ENCODE measurements at places on chromosomes 2 and 18.

DNA sequence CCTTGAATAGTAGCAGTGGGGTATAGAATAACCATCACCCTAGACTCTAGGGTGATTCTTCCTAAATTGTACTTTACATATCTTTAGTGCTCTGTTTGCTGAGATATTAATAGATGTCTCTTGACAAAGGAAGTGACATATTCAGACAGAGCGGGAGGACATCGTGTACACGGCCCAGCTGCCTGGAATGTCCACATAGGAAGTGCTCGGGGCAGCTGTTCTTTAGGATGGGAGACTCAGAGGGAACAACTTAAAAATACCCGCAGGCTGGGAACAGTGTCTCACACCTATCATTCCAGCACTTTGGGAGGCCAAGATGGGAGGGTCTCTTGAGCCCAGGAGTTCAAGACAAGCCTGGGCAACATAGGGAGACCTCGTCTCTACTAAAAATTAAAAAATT, 206.1 kb downstream of the FAM210A start:
- no peak for DNase-seq

- no peak for DNase-seq
These were observed 479.9 kb upstream of the FANCL start for GRCh38 chr2:58720770-58721697.

GRCh38 chr2:171180229-171180930, 19.7 kb upstream of the TLK1 start:
- DNase-seq = no peak

DNA sequence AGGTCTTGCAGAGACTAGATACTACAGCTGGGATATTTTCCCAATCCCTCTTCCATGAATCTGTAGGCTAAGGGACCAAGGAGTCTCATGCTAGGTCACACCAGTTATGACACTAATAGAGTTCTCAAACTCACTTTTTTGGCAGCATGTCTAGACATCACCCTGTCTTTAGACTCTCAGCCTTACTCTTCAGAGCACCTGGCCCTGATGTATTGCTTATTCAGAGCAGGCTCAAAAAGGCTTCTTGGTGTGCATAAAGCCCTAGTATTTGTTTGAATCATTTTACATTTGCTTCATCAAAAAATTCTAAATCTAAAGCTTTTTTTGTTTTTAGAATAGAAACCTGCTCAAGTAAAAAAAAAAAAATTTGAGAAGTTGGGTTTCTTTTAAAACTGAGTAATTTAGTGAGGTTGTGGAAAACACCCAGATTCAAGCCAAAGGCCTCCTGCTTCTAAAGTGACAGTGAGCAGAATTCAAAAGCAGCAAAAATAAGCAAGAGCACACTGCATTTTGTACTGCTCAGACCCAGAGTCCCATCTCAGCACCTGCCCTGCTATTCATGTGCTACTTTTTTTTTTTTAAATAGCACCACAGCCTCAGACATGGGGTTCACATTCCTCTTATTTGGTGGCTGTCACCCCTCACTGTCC, 18.0 kb upstream of the DNAH6 start:
- no peak for DNase-seq

GRCh38 chr2:133503323-133503722, 64.9 kb downstream of the NCKAP5 start:
- DNase-seq = no peak

DNA sequence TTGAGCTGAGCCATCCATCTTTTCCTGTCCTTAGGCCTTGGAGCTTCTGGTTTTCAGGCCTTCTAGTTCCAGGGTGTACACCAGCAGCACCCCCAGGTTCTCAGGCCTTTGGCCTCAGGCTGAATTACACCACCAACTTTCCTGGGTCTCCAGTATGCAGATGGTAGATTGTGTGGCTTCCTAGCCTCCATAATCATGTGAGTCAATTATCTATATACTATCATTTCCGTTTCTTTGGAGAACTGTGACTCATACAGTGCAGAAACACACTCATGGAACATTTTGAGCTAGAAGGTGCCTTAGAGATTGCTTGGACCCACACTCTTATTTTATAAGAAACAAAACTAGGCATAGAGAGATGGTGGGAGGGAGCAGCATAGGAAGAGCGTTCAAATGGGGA, 167.4 kb downstream of the NCK2 start:
- no peak for DNase-seq

GRCh38 chr2:207121784-207122183, 44.0 kb downstream of the KLF7 start:
- DNase-seq = no peak

DNA sequence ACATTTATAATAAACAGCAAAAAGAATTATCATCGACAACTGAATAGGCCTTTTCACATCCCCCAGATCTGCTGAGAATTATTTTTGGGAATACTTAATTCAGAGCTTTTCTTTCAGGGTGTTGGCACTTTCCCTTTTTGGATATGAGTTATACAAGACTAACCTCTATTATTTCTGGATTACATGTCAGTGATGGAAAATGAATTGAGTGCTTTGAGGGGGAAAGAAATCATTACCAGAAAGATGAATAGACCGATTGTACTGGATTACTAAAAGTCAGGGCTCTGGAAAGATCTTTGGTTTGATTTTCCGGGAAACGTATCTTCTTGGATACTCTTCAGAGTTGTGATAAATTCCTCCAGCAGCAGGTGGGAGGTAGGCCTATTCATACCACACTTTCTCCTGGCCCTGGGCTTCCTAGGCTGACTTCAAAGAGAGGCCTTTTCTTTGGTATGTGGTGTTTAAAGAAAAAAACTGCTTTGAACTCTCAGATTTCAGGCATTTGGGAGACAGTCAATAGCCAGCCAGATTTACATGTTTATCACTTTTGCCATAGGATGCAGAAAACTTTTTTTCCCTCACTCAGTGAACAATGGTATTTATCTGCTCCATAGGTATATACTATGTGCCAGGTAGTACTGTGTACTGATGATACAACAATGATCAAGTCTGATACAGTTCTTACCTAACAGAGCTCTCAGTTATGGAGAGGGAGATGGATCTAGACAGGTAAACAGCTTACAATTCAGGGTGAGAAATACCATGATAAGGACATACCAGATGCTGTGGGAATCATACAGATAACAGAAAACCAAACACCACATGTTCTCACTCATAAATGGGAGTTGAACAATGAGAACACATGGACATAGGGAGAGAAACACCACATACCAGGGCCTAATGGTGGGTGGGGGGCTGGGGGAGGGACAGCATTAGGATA, 63.3 kb upstream of the ACTR3 start:
- no peak for DNase-seq

DNA sequence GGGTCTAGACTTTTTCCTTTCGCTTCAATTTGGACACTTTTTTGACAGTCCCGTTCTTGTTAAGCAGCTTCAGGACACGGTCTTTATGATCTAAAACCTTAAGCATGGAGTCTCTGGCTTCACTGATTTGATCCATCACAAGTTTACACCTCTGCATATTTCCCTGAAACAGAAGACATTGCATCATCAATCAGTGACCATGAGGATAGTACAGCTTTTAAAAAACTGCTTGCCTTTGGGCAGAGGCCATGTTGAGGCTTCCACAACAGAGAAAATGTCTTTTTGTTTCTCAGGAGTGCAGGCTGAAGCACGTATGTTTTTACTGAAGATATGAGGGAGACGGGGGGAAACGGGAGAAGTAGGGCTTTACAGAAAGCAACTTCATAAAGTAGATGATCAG, 56.2 kb upstream of the AMMECR1L start:
- no peak for DNase-seq

GRCh38 chr2:222572751-222573174, 83.1 kb downstream of the FARSB start:
- no peak for DNase-seq

- DNase-seq = no peak
These were observed 76.3 kb downstream of the COLEC12 start for GRCh38 chr18:424071-424661.

DNA sequence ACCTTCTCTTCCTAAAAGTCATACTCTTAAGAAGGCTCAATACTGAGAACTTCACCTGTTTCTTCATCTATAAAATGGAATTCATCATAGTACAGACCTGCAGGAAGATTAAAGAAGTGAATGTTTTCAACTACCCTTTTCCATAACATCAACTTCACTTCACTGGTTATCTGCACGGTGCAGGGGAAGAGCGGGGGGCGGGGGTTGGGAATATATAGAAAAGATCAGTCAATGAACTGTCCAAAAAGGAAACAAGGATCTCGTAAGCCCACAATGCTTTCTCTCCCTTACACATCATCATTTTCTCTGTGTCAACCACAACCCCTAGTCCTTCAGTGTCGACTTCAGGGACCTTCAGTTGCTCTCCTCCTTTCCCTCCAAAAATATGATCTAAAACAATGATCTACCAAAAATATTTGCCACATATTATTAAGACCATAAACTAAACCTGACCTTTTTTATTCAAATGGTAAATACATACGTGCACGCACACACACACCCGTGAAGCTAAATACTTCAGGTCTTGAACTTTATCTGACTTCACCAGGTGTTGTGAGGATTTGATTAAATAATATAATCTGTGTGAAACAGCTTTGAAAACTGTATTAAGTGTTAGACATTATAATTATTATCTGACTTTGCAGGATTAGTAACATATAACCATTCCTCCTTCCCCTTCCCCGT, 4.9 kb downstream of the MBOAT2 start:
- no peak for DNase-seq

DNA sequence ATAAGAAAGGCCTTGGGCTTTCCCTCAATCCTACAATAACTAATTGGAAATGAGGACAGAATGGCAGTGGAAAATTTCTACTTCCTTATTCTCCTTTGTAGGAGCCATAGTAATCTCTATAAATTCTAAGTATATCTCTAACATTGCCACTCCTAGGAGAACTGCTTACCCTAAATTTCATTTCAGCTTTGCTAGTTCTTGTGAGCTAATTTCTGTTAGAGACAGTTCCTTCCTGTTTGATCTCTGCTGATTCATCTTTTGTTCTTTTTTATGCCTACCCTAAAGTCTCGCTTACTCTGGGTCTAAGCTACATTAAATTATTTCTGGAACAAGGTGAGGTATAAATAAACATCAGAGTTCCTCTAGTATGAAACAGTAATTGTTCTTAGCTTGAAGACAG, 25.7 kb downstream of the ABHD3 start:
- no peak for DNase-seq

- no peak for DNase-seq
These were observed 85.0 kb downstream of the USP40 start for GRCh38 chr2:233481368-233482142.

DNA sequence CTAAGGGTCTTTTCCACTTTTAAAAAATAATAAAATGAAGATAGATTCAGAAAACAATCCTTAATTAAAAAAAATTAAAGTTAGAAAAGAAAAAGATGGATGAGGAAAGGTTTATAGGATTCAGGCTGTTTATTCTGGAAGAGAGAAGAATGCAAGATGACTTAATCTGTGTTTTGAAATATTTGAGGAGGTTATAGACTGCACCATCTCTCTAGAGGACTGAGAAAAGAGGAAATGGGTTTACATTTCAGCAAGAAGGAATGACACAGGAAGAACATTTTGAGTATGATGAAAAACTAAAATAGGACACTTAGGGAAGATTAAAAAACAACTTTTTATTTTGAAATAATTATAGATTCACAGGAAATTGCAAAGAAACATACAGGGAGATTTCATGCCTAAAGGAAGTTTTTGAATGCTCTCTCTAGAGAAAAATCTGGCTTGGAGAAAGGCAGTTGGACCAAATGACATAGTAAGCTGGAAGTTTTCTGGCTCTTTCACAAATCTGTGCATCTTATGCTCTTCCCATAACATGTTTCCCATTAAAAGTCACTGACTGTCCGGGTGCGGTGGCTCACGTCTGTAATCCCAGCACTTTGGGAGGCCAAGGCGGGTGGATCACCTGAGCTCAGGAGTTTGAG, 75.0 kb downstream of the CERS6 start:
- DNase-seq = no peak

- no peak for DNase-seq
These were observed 970 bp upstream of the KCNG2 start for GRCh38 chr18:79796531-79797405.

DNA sequence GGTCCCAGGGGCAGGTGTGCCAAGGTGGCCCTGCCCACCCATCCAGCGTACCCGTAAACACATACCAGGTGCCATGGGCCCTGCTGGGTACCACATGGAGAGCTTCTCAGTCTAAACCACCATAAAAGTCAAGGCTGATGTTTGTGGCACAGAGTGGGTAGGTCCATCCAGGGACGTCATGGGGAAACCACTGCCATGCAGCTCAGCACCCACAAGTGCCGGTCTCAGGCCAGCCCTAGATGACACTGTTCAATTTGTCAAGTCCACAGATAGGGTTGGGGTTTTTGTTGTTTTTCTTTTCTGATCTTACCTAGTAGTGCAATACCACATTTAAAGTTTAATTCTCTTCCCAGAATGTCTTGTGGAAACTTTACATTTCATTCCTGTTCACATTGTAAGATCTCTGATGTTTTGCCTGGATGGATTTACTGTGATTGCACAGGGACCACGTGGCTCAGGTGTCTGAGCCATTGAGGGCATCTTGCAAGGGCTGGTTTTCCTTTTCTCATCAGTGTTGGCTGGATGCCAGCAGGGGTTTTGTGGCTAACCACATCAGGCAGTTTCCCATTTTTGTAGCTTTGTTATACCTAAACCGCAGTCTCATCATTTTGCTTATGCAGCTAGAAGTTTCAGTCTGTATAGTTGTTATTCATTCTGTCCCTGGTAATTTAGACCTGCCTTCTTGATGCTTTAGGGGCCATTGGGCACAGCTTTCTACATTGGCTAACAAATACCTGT, 64.7 kb downstream of the STK25 start:
- DNase-seq = peak; percentile 97

DNA sequence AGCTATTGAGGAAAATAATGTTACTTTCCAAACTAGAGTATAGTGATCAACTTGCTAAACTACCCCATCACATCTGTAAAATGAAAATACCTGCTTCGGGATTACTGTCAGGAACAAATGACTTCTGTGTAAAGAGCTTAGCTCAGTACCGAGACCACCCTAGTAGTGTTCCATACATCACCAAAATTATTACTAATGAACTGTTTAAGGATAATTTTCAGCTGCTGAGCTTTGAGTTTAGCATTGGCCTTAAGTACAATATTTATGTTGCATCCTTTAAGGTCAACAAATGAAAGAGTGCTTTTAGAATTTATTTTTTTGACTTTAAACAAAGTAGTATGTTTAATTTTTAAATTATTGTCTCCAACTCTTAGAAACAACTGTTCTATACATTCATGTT, 144.1 kb downstream of the LCLAT1 start:
- DNase-seq = no peak

- no peak for DNase-seq
These were observed 137.6 kb downstream of the TNS1 start for GRCh38 chr2:217864963-217865772.

DNA sequence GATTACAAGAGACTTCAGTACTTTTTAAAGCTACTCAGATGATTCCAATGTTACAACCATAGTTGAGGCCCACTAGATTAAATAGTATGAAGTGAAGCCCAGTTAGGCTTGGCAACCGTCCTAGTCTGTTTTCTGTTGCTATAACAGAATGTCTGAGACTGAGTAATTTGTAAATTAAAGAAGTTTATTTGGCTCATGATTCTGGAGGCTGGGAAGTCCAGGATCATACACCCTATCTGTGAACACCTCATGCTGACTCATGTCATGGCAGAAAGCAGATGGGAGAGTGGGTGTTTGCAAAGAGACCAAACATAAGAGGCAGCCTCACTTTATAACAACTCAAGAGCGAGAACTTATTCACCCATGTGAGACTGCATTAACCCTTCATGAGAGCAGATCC, 63.1 kb downstream of the CCDC150 start:
- DNase-seq = no peak
